Mucosa of gallbladder (tissue), 1 donor: ENCODE measurements at places on chromosomes 5 and 9. TPM values are rescaled to one million over a fixed set of nuclear protein-coding genes. Genes with fewer than 3 reads are reported as not detected.

DNA sequence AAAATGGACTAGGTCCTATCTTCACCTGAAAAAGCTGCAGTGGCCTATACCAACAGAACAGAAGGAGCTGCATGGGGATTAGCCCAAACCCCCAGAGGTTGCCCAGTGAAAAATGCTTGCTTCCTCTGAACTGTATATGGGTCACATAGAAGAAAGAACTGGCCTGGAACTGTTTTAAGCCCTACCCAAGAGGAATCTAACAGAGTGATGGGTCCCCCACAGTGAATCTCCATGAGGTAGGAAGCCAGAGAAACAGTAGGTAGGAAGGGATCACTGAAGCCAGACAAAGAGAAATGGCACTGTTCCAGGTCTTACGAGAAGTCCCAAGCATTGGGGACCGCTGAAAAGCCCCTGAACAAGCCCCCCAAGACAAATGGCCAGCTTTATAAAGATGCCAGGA is 28.8 kb upstream of the TRIM32 start:
- no peak for DNase-seq

DNA sequence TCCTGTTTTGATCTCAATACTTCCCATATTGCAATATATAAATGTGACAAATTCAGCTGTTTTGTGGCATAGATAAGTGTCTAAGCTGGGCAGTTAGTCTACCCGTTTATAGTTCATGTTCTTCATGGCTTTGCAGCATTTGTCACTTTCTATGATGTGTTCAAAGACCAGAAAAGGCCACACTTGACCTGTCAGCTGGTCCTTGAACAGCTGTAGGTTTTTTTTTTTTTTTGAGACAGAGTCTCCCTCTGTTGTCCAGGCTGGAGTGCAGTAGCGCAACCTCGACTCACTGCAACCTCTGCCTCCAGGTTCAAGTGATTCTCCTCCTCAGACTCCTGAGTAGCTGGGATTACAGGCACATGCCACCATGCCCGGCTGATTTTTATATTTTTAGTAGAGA is 28.4 kb downstream of the CMBL start:
- no peak for DNase-seq

GRCh38 chr9:36935768-36936497 is 98.1 kb downstream of the PAX5 start:
- DNase-seq, result no peak

DNA sequence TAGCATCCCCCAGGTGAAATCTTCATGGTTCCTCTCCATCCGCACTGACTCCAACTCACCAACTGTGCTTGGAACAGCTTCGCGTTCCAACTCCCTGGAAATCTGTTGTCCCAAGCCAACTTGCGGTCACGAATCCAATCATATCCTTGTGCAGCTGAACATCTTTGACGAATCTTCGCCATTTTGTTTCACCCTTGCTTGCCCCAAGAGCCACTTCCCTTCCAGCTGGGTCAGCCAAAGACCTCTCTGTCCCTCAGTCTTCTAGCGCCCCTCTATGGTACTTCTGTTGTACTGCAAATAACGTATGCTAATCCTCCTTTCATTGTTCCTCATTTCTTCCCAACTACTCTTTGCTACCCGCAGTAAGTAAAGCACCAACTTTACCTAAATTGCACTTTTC is 61.0 kb upstream of the TARS1 start:
- DNase-seq, result no peak

DNA sequence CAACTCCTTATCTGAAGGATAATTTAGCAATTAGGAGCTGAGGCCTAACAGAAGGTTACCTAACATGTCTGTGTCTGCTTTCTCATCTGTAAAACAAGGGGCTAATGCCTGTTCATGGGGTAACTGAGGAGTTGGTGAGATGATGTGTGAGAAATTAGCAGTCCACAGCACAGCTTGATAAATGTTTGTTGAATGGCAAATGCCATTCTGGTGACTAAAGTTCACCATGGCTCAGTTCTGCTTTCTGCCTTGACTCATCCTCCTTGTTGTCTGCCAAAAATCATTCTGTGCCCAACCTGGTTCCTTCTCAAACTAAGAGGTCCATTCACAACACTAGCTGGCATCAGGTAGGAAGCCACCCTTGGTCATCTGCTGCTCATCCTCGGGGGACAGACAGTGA is 552.0 kb upstream of the KLF4 start:
- DNase-seq, result no peak

GRCh38 chr5:71652803-71653543 is 65.8 kb downstream of the MCCC2 start:
- no peak for DNase-seq

- DNase-seq, result no peak
Measured at GRCh38 chr5:126269511-126269910, 153.7 kb upstream of the GRAMD2B start.

DNA sequence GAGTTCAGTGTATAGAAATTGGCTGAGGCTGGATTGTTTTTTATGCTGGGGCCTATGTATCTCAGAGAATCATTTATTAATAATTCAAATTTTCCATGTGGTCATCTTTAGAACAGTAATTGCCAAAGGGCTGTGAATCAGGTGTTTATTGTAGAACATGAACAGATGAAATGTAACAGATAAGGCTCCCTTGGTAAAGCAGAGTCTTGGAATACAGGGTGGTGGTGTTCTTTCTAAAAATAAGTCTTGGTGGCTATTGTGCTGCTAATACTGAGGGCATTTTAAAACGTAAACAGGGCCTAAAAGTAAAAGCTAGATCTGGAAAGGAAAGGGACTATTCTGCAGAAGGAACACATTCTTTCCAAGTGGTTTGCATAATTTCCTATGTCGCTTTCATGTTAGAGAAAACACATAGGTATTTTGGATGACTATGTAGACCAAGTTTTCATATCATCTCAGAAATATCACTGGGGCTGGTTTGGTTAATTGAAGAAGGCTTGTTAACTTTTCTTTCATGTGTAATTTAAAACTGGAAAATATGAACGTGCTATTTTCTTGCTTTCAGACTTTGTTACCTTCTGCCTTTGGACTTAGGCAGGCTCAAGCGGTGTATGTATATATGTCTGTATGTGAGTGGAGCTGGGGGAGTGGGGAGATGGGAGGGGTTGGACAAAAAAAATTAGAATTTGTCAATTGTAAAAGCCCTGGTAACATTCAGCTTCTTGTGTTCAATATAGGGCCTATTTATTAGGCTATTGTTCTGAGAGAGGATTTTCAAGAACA is 119.9 kb upstream of the ANKRD55 start:
- no peak for DNase-seq

GRCh38 chr9:96519787-96520186 is 69.8 kb downstream of the HABP4 start:
- no peak for DNase-seq

GRCh38 chr5:135012951-135013391 is 21.1 kb downstream of the PITX1 start:
- peak; percentile 32 for DNase-seq

DNA sequence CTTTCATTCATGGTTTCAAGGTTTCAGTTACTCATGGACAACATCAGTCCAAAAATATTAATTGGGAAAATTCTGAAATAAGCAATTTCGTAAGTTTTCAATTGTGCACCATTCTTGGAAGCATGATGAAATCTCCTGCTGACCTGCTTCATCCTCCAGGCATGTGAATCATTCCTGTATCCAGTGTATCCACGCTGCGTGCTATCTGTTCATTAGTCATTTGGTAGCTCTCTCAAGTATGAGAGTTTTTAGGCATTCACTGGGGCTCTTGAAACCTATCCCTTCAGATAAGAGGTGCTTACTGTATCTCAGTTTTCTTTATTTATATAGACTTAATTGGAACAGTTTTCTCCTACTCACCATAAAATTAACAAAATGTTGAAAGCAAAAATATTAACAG is 293.0 kb downstream of the CDH12 start:
- no peak for DNase-seq

GRCh38 chr5:111914966-111915636 is 158.1 kb upstream of the NREP start:
- DNase-seq, result no peak

DNA sequence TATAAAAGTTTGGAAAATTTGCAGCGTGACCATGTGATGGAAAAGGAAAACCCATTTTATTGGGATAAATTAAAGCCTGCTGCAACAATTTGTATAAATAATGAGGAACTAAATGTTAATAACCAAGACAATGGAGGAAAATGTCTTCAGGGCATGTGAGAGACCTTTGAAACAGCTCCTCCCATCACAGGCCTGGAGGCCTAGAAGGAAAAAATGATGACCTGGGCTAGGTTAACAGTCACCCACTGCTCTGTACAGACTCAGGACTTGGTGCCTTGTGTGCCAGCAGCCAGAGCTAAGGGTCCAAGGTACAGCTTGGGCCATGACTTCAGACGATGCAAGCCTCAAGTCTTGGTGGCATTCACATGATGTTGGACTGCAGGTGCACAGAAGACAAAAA is 22.0 kb upstream of the UGT3A1 start:
- DNase-seq, result no peak

DNA sequence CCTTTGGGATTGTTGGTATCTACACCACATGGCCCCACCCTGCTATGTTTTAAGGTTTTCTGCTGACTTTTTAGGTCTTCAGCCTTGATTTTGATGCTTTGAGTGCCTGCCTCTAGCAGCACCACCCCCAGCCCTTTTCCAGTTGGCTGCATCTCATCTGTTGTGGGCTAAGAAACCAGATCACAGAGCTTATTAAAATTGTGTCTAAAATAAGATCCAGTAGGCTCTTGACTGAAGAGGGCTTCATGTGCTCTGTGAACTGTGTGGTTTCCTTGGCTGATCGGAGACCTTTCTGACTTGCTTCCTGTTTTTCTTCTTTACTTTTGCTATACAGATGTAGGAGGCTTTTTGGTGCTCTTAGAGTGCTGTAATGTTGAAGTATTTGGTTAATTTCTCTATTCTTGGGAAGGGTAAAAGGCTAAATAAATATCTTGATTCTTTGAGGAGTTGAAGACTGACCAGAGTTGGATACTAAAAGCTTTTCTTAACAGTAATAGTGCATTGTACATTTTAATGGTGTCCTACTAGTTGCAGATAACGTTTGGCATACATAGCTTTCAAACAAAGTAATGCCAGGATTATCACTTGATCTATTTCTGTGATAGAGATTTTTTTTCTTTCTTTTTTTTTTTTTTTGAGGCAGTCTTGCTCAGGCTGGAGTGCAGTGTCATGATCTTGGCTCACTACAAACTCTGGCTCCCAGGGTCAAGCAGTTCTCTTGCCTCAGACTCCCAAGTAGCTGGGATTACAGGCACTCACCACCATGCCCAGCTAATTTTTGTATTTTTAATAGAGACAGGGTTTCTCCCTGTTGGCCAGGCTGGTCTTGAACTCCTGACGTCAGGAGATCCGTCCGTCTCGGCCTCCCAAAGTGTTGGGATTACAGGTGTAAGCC is 4.5 kb downstream of the UBE2D2 start:
- DNase-seq, result no peak

DNA sequence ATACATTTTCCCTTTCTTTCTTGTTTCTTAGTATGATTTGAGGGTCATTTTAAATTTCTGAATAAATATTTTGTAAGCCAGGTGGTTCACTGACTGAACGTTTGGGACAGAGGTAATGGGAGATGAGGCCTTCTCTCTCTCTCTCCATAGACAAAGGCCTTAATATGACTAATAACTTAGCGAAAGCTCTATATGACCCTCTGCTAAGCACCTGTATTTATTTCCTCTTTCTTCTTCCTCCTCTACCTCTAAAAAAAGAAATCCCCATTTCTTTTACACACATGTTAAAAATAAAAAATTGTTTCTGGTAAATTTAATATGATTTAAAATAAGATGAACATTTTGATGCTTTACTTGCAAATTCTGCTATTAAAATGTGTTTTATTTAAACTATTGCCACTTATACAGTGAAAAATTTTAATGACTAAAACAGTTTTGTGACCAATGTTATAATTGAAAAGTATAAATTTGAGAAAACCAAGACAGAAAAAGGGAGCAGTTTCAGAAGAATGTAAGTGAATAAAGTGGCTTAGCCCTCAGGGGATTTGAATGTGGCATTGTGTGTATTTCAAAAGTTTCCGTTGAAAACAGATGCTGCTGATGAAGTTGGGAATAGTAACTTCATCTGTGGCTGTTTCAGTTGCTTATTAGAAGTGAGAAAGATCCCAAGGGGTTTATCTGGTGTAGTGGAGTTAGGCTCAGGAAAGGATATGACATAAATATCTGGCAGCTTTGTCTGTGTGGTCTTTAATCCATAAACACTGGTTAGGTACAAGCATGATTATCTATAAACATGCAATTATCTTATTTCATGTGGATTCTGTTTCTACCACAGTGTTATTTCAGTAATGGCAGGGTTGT is 128.6 kb upstream of the GRHPR start:
- no peak for DNase-seq

- DNase-seq, result peak; percentile 56
Measured at GRCh38 chr5:124628721-124629596, 117.5 kb downstream of the ZNF608 start.

DNA sequence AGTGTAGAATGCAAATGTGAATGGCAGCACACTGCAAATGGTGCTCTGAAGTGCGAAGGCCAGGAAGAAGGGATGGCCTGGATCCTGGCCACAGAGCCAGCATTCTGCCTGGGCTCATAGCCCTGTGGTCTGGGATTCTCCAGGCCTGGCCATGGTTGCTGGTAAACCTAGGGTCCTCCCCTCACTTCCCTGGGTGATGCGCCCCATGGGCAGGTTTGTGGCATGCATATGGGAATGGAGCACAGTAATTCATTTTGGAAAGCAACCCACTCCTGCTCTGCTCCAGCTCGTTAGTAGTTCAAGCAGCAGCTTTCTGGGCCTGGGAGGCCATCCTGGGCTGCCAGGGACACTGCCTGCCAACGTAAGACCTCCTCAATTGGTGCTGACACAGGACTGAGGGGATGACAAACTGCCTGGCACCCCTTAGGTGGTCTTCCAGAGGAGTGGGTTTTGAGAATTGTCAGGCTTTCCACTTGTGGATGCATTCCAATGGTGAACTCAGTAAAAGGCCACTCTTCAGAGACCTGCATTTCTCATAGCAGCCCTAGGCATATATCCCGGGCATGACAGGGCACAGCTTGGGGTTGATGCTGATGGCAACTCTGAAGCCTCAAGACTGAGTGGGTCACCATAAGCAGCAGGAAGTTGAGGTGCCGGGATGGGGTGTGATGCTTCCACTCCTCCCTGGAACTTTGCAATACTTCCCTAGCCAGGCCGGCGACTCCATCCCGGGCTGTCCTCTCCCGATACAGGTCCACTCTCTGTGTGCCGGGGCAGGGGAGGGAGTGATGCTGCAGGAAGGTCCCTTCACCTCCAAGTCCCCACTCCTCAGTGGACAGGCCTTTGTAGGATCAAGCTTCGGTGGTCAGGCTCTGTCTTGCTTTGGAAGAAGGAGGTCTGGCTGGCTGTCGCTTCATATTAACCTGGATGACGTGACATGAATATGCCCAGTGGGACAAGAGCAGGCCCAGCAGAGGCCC is 1.2 kb upstream of the SLC25A48 start:
- no peak for DNase-seq

- DNase-seq, result no peak
Measured at GRCh38 chr9:109945573-109945972, 165.6 kb downstream of the PALM2AKAP2 start.

- DNase-seq, result no peak
Measured at GRCh38 chr5:71528206-71528605, 58.9 kb upstream of the MCCC2 start.

Gene LHX3
- not detected for total RNA-seq

Gene ORM2
- total RNA-seq, result 2.8 TPM

Gene PRKAA1
- 91.5 TPM for total RNA-seq

Gene CCNI2
- 8.4 TPM for total RNA-seq

Gene TSSK1B
- 0.20 TPM for total RNA-seq

Gene MRPS2
- 29.3 TPM for total RNA-seq

Gene INSL4
- total RNA-seq, result not detected

Gene BAAT
- total RNA-seq, result 117 TPM

Gene COL5A1
- 42.6 TPM for total RNA-seq

Gene ALDH1A1
- 452 TPM for total RNA-seq

Gene LHX6
- total RNA-seq, result 4.5 TPM

Gene GRIN1
- 0.83 TPM for total RNA-seq

Gene PCDHB6
- total RNA-seq, result 0.60 TPM

Gene IL7R
- 34.0 TPM for total RNA-seq
